ENCODE measurements at places on chromosomes 5 and 9.

DNA sequence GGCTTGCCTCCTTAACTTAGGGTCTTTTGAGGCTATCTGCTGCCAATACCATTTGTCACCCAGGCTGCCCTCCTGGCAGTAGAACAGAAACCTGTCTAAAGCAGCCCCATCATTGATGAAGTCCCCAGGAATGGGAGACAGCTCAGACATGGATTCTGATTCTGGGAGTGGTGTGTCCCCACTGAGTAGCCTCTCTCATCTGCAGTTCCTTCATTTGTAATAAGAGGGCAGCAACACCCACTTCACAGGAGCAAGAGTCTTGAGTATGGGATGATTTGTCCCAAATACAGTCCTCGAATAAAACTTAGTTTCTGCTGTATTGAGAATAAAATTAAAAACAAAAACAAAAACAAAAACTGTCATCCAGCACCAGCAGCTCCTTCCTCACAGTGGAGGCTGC, 167.6 kb downstream of the ASTN2 start:
- no peak for DNase-seq

GRCh38 chr9:90057361-90057760, 452.5 kb downstream of the GADD45G start:
- DNase-seq: no peak

GRCh38 chr5:152499814-152500535, 94.9 kb upstream of the NMUR2 start:
- no peak for DNase-seq

GRCh38 chr5:139848508-139849100, 53.0 kb downstream of the PSD2 start:
- DNase-seq: peak; percentile 31

DNA sequence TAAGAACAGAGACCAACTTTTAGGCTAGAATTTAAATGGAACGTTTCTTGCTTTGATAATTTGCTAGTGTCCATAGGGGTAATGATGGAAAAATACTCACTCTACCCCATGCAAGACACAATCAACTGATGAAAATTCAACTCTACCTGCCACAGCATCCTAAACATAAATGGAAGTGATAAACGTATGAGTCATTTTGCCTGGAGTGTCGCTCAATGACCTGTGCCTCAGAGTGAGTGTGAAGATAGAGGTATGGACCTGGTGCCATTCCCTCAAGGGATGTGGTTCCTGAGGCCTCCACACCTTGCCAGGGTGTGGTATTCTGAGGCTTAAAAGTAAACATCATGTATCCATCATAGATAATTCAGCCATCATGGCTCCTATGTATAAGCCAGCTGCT, 14.0 kb downstream of the ARL14EPL start:
- DNase-seq: no peak

All from hematopoietic multipotent progenitor cell (in vitro differentiated cells).